ENCODE measurements at places on chromosomes 2 and 18.

GRCh38 chr2:157644776-157645175, 16.1 kb upstream of the ACVR1C start:
- no peak for DNase-seq

DNA sequence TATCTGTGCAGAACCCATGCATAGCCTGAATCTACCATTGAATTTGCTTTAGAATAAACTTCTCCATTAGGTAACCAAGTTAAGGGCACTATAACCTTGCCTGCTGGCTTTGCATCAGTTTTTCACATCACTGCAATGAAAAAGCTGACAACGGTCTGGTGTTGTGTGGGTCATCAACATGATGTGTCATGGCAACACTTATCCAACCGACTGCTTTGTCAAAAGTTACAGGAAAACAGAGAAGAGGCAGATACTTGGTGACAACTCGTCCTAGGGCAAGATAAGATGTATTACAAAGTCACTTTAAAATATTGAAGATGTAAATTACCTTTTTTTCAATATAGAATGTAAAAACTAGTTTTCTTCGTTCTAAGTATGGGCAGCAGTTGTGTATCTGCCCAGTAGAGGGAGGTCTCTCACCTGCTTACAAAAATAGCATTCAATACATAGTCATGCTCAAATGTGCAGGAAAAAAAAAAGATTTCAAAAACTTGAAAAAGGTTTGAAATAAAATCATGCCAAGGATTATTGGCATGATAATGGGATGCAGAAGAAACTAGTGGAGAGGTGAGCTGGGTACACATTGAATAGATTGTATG, 96.3 kb downstream of the EVA1A start:
- no peak for DNase-seq

GRCh38 chr2:106941372-106941993, 55.5 kb upstream of the ST6GAL2 start:
- no peak for DNase-seq

- DNase-seq, result no peak
These were observed 41.7 kb upstream of the CELF4 start for GRCh38 chr18:37607281-37607680.

DNA sequence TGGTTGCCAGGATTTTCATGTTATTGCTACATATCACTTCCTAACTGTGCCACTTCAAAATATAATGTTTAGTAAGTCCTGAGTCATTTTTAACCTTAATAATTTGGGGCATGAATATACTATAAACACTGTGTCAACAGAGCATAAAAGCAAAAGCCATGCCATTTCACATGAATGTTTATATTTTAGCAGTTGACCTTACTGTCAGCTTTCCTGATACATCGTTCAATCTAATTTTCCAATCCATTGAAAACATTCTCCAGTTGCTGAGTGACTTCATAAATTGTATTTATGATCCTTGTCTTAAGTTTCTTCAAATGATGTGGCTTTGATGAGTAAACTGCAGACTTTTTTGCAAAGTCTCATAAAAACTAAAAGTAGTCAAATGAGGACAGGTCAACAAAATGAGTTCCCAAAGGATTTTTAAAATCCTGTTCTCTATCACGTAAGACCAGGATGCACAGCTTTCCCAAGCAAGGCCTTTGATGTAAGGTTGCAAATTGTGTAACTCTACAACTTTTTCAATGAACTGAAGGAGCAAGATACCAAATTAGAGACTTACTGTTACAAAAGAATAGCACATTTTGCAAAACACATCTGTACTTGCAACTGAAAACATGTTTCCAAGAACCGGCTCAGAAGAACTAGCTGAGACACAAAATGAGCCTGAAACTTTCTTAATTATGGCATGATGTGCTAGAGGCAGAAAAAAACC, 117.7 kb downstream of the SATB2 start:
- DNase-seq, result no peak

DNA sequence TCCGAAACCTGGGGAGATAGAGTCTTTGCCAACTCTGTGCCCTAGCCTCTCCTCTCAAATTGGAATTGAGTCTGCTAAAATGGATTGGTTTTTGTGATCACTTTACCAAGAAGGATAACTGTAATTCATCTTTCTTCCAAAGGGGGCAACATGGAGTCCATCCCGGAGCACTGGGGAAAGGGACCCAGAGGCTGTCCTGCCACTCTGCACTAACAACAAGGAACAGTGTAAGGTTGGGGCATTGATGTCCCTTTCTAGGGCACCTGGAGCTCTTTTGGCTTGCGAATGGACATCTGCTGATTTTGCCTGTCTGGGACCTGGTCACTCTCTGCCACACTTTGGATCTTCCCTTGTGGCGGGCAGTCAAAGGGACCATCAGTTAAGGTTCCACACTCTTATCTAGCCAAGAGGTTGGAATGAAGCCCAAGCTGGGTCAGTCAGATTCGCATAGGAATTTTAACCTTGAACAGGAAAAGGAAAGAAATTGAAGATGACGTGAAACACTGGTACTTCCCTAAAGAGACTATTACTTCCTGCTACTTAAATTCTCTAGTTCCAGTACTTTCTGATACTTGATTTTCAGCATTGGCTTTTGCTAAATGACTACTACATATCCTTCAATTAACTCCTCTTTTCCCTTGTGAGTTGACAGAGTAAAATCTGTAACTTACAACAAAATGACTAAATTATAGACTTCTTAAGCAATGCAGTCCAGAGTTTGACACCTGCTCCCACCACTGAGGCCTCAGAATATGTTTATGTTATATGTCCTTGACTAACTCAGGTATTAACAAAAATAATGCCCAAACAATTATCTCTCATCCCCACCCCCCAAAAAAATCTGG, 64.7 kb upstream of the KLF7 start:
- DNase-seq, result no peak

- DNase-seq, result no peak
These were observed 2.4 kb downstream of the MARS2 start for GRCh38 chr2:197707316-197708213.

GRCh38 chr2:11155381-11156035, at the start of gene SLC66A3:
Gene SLC66A3, plus strand, starts transcription at chr2:11155467. Its CDS starts 80 bp downstream, at chr2:11155547.
- DNase-seq, result no peak

GRCh38 chr18:49731860-49732311, 81.4 kb downstream of the ACAA2 start:
- DNase-seq, result no peak

DNA sequence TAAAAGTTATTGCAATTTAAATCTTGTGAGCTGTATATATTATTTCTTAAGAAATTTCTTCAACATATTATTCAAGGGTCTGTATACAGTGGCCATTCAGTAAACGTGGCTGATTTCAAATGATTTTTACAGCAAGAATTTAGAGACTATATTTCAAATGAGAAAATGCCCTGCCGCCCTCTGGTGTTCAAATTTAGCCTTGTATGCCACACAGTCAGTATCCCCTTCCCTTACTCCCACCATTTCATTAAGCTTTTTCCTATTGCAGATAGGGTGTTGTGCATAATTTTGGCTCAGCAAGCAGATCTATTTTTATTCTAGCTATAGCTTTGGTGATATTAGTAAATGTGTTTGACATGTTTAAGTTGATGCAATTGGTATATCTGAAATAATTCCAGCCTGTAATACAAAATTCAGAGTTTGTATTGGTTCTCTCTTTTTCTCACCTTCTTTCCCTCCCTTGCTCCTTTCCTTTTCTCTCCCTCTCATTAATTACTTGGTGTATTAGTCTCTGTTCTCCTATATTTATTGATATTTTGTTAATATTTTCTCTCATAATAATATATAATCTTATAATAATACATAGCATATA, 22.8 kb upstream of the SCN7A start:
- no peak for DNase-seq

DNA sequence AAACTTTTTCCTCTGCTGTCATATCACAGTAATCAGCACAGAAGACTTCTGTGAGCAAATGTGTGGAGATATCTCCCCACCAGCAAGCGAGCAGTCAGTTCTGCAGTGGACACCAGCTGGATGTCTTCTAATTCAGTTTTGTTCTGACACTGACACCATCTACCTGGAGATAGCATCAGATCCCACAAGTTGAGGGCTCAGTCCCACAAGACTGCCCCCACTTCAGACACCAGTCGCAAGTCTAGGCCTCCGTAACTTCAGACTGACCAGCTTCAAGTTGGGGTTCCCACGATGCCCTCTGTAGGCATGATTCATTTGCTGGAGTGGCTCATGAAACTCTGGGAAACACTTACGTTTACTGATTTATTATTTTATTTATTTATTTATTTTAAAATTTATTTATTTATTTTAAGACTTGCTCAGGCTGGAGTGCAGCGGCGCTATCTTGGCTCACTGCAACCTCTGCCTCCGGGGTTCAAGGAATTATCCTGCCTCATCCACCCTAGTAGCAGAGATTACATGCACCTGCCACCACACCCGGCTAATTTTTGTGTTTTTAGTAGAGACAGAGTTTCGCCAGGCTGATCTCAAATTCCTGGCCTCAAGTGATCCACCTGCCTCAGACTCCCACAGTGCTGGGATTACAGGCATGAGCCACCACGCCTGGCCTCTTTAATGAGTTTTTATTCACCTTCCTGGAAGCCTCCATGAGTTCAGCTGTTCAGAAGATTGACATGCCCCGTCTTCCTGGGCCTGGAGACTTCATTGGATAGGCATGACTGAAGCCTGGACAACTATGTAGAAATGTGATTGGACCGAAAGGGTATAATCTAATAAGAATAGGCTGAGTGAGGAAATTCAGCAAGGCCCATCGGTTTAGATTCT, 55.7 kb downstream of the PAPOLG start:
- DNase-seq, result no peak

DNA sequence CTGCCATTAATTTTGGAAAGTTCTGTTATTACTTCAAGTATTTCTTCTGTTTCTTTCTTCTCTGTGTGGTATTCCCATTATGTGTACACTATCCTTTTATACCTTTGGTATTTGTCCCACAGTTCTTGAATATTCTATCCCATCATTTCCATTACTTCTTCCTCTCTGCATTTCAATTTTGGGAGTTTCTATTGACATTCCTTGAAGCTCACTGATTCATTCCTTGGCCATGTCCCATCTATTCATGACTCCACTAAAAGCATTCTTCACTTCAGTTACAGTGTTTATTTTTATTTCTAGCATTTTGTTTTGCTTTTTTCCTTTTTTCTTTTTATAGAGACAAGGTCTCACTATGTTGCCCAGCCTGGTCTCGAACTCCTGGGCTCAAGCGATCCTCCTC, 30.3 kb downstream of the PROC start:
- DNase-seq, result no peak

GRCh38 chr2:133642791-133643191, 74.5 kb upstream of the NCKAP5 start:
- no peak for DNase-seq
